ENCODE measurements at places on chromosomes 5 and 9.

DNA sequence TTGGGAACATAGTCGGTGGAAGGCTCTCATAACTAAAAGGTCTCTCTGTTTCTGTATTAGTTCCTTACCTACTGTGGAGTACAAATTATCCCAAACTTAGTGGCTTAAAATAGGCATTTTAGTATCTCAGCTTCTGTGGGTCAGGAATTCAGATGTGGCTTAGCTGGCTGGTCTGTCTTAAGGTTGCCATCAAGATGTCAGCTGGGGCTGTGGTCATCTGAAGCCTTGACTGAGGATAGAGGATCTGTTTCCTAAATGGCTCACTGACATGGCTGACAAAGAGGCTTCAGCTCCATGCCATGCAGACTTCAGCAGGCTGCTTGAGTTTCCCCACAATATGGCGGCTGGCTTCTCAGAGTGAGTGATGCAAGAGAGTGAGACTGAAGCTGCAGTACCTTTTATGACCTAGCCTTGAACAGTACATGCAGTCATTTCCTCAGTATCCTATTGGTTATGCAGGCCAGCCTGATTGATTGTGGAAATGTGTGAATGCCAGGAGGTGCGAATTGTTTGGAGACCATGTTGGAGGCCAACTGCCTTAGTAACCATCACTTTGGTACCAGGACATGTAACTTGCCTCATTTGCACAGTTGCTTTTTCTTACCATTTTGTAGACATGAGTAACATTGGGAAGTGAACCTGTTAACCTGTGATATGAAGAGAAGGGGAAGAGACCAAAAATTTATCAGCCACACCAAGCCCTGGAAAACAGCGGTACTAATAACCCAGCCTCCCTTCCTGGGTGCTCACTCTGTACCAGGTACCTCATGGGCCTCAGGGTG is 152.8 kb upstream of the IER5L start:
- DNase-seq, result no peak

GRCh38 chr5:151555760-151556576 is 35.2 kb downstream of the FAT2 start:
- no peak for DNase-seq

GRCh38 chr5:61082516-61083280 is 79.6 kb downstream of the SMIM15 start:
- DNase-seq, result no peak

- no peak for DNase-seq
Measured at GRCh38 chr5:143573568-143574170, 170.2 kb upstream of the NR3C1 start.

- DNase-seq, result no peak
Measured at GRCh38 chr5:102759289-102759688, 4.2 kb downstream of the PAM start.

GRCh38 chr5:27402828-27403227 is 364.4 kb upstream of the CDH9 start:
- no peak for DNase-seq

- DNase-seq, result no peak
Measured at GRCh38 chr5:80355686-80356085, 35.9 kb downstream of the SPZ1 start.

Data from activated CD8-positive, alpha-beta memory T cell treated with anti-CD3 and anti-CD28 coated beads for 48 hours (primary cell).